ENCODE measurements at places on chromosomes 5 and 9.
A peak's percentile ranks its signal among the peaks of the same experiment; 100 is the strongest.

DNA sequence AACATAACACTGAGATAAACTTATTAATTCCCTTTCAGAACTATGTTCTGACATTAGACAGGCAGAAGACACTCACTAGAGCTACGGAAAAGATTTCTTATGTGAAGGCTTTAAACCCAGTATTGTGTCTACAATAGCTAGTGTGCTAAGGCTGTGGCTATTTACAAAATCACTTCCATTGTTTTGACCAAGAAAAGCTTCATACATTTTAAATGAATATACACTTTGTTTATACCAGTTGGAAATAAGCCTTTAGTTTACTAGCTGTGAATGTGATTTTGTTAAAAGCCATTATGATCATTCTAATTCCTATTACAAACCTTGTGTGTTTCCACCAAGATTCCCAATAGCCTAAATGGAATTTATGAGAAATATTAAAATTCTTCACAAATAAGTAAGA lies 83.0 kb downstream of the AGTPBP1 start:
- DNase-seq = no peak

DNA sequence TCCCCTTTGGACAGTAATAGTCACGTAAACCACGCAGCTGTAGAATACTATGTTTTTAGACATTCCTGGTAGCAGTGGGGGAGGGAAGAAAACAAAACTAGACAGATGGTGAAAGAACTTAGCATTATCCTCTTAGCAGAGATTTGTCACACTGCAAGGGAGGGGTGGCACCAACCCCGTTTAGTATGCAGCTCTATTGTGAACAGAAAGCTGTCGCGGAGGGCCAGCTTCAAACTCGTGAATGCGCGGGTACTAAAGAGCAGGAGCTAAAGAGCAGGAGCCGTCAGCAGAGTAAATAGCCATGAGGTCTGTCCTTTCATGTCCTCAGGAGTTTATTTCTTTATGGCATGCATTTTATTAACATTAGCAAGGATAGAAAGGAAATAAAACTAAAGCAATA lies 141.9 kb upstream of the SLC12A2 start:
- peak; percentile 48 for DNase-seq

- no peak for DNase-seq
Observed at GRCh38 chr5:134099288-134099872, 15.1 kb upstream of the TCF7 start.

DNA sequence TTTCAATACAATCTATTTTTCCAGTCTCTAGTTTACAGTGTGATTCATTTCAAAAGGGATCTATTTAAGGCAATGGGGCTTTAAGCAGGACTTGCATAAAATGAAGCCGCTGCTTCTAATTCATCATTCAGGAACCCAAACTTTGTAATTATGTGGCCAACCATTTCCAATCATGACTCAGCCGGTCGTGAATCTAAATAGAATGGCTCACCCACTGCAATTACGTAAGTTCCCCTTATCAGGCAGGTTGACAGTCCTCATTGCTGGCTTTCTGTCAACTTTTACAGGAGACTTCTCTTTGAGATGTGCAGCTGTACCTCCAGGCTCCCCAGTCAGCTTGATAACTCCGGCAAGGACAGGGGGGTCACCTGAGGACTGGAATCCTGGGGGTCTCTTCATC lies 152.8 kb upstream of the DAP start:
- DNase-seq = no peak

DNA sequence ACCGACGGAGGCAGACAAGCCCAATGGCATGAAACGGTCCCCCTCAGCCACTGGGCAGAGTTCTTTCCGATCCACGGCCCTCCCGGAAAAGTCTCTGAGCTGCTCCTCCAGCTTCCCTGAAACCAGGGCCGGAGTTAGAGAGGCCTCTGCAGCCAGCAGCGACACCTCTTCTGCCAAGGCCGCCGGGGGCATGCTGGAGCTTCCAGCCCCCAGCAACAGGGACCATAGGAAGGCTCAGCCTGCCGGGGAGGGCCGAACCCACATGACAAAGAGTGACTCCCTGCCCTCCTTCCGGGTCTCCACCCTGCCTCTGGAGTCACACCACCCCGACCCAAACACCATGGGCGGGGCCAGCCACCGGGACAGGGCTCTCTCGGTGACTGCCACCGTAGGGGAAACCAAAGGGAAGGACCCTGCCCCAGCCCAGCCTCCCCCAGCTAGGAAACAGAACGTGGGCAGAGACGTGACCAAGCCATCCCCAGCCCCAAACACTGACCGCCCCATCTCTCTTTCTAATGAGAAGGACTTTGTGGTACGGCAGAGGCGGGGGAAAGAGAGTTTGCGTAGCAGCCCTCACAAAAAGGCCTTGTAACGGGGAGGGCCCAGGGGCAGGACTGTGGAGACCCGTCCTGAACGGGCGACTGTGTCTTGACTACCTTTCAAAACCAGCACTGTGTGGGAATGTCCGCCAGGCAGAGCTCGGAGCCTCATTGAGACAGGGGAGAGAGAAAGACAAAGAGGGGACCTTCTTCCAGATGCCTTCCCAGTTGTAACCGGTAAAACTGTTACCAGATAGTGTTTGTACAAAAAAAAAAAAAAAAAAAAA lies 29.9 kb downstream of the CD180 start:
- DNase-seq = no peak

DNA sequence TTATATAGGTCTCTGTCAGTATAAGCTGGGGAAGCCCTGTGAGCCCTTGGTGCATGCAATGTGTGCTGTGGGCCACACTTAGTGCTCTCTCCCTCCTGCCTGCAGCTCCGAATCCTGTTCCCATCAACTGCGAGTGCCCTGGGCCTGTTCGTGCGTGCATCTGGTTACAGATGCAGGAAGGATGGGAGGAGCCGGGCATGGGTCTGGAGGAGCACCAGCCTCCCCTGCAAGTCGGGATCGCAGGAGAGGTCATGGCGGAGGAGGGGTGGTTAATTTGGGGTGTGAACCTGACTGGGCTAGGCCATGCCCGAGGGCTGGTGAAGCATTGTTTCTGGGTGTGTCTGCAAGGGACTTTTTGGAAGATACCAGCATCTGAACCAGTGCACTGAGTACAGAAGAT lies 274.6 kb upstream of the IRX4 start:
- DNase-seq = no peak

DNA sequence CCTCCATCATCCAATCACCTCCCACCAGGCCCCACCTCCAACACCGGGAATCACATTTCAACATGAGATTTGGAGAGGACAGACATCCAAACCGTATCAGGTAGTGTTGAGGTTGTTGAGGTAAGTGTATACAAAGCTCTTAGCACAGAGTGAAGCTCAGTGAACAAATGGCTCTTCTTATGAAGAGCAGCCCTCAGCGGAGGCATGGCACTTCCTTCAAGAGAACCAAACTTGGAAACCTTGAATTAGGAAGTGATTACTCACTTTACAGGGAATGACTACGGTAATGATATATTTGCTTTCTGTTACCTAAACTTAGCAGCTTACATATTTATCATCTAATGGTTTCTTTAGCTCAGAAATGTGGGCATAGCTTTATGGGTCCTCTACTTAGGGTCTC lies 92.8 kb downstream of the IQGAP2 start:
- no peak for DNase-seq

DNA sequence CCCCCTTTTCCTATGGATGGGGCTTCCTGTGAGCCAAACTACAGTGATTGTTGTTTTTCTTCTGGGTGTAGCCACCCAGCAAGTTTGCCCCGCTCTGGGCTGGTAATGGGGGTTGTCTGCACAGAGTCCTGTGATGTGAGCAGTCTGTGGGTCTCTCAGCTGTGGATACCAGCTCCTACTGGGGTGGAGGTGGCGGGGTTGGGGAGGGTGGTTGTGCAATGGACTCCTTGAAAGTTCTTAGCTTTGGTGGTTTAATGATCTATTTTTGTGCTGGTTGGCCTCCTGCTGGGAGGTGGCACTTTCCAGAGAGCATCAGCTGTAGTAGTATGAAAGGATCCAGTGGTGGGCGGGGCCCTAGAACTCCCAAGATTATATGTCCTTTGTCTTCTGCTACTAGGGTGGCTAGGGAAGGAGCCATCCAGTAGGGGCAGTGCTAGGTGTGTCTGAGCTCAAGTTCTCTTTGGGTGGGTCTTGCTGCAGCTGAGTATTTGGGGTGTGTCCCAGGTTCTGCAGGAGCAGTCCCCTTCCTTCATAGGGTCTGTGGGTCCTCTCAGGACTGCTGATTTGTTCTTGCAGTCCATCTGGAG lies 275.6 kb upstream of the PAPPA start:
- no peak for DNase-seq

GRCh38 chr5:75993183-75993582 lies 90.0 kb upstream of the SV2C start:
- no peak for DNase-seq
